Activated T-helper 9 cell treated with anti-CD3 and anti-CD28 coated beads, Interleukin-2, amount 50 U/mL, for 16 hours (primary cell): ENCODE measurements at places on chromosomes 6 and 20.

- DNase-seq: no peak
These were observed 10.4 kb upstream of the BCAS4 start for GRCh38 chr20:50784464-50784863.

GRCh38 chr20:38836991-38837390, 31.5 kb downstream of the PPP1R16B start:
- DNase-seq: no peak

GRCh38 chr20:37921341-37921929, 18.5 kb downstream of the VSTM2L start:
- no peak for DNase-seq

DNA sequence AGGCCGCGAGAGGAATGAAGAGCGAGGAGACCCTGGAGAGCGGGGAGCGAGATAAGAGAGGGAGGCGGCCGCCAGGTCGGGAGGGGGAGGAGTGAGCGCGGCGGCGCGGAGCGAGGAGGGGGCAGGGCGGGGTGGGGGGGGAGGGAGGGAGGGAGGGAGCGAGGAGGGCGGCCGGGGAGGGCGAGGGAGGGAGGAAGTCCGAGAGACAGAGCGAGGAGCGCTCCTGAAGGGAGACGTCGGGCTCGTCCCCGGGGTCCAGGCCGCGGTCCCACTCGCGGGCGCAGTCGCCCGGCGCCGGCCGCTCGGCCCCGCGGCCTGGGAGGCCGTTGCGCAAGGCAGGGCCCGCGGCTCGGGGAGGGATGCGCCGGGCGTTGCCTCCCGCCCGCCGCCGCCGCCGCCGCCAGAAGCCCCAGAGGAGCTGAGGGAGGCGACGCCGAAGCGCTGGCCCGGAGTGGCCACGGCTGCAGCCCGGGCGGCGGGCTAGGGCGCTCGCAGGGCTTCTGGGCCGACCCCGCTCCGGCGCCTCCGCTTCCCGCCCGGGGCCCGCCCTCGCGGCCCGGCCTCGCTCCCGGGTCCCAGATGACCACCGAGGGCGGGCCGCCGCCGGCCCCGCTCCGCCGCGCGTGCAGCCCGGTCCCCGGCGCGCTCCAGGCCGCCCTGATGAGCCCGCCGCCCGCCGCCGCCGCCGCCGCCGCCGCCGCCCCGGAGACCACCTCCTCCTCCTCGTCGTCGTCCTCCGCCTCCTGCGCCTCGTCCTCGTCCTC, at the start of gene FOXF2:
TSS of gene FOXF2 (plus strand) at position 208 of the 764 bp plus-strand sequence. CDS start at position 580, 372 bp downstream.
- no peak for DNase-seq

DNA sequence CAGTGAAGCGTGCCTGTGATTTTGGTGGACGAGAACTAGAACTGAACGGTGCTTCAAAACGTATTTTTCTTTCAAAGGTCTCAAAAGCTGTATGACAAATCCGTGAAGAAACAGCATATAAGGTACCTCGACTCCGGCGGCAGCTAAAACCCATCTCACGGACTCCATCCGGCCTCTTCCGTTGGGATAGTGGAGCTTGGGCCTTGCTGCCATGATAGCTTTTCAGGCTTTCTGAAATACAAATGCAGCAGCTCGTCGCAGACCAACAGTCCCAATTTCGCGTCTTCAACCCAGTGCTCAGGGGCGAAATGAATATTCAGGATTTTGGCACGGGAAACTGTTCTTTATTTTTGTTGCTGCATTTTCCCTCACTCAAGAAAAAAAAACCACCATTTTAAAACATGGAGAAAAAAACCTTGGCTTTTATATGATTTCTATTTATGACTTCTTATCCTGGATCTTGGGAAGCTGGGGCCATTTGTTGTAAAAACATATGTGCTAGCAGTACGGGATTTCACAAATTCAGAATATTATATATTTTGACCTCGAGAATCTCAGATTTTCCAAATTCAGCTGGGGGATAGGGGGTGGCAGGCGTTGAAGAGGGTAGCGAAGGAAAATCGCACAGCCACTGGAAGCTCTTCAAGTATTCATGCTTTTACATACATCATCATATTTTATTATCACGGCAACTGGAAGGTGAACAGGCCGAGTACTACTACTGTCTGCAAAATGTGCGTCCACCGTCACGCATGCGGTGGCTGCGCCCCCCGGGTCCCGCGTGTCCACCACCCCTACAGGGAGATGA, 849 bp downstream of the GSTA4 start:
- DNase-seq: no peak

DNA sequence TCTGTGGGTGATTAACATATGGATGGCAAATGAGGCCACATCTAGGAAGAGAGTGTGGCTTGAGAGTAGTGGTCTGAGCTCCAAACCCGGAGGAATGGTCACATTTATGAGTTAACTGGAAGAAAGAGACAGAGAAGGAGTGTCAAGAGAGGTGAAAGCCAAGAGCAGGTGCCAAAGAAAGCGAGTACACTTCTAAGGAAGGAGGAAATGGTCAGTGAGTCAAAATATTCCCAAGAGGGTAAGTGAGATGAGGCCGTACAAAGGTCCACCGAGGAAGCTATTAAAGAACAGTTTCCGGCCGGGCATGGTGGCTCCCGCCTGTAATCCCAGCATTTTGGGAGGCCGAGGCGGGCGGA, 104.5 kb upstream of the RNF24 start:
- DNase-seq: no peak

GRCh38 chr6:149318581-149319286, 1.2 kb downstream of the TAB2 start:
- DNase-seq: no peak

GRCh38 chr6:25570578-25570977, 81.4 kb upstream of the SCGN start:
- DNase-seq: no peak

GRCh38 chr6:162222521-162222920, 505.0 kb downstream of the PRKN start:
- no peak for DNase-seq

- DNase-seq: no peak
These were observed 37.8 kb downstream of the PSMG4 start for GRCh38 chr6:3296537-3296936.

GRCh38 chr6:158337332-158337731, 25.1 kb downstream of the TULP4 start:
- DNase-seq: no peak

GRCh38 chr6:128504003-128504654, 16.3 kb downstream of the PTPRK start:
- DNase-seq: no peak
